ENCODE measurements at places on chromosomes 16 and 17.

DNA sequence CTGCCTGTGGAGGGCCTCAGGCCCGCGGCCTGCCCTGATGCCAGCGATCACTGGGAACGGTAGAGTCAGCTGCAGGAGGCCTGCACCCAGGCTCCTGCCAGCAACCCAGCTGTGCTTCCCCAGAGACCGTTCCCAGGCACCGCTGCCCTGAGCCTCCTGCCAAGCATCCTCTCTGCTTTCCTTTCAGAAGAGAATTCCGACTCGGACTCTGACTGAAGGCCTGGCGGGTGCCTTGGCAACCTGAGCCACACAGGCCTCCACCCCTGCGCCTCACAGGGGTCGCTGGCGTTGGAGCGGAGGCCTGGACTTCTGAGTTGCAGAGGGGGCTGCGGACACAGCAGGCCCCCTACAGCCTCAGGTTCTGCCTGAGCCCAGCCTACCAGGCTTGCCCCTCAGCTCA lies 7.9 kb downstream of the CMTM3 start:
- no peak for DNase-seq

GRCh38 chr16:51818342-51818944 lies 667.4 kb upstream of the SALL1 start:
- DNase-seq: no peak

- DNase-seq: no peak
These were observed 8.2 kb downstream of the CAVIN1 start for GRCh38 chr17:42414704-42415409.

GRCh38 chr17:41464682-41465081 lies 2.5 kb downstream of the KRT32 start:
- no peak for DNase-seq

- DNase-seq: no peak
These were observed 13.2 kb downstream of the HIC1 start for GRCh38 chr17:2068031-2068518.

GRCh38 chr17:27526604-27527002 lies 70.4 kb downstream of the KSR1 start:
- DNase-seq: no peak

DNA sequence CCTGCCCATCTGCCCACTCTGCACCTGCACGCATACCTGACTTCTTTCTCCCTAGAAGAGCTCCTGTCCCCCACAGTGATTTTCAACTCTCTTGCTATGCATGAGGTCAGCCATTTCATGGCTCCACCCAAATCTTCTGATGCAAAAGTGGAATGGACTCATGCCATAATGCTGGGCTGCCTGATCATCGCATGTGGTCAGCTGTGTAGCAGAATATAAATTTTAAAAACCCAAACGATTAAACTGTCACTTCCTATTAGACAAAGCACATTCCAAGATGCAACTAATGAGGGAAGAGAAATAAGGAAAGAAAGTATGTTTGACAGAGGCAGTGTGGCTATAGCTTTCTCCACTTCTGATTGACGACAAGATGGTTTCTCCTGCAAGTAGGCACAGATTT lies 26.1 kb downstream of the GRIN2A start:
- DNase-seq: no peak
